Right lobe of liver (tissue), 6 donors: ENCODE measurements at places on chromosomes 12 and 14.
A peak's percentile ranks its signal among the peaks of the same experiment; 100 is the strongest.

- no peaks in the 10 kb centered on the region for H3K27me3 ChIP-seq
- no peak overlapping the region for H3K4me3 ChIP-seq
- H3K4me1 ChIP-seq, result no peaks in the 10 kb centered on the region
- DNase-seq, result no peak
These were observed 4.9 kb upstream of the NECAP1 start for GRCh38 chr12:8077207-8077606.

- H3K4me3 ChIP-seq, result no peak overlapping the region
- H3K4me1 ChIP-seq, result no peaks in the 10 kb centered on the region
- no peak overlapping the region for H3K27ac ChIP-seq
- no peaks in the 10 kb centered on the region for H3K27me3 ChIP-seq
These were observed 35.5 kb upstream of the MAX start for GRCh38 chr14:65137648-65138307.

DNA sequence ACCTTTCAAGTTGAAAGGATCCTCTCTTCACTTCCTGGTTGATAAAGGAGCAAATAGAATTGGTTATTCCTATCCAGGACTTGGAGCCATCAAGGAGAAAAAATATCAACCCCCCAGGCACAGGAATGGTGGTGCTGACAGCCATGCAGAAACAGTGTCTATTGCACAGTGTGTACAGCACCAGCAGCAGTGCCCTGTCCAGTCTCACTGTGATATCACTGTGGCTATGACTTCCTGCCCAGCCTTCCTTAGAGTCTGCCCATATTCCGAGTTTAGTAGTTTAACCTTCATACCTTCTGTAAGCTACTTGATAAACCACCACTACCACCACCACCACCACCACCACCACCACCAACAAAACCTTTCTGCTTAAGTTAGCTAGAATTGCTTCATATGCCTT, 45.1 kb upstream of the FERMT2 start:
- DNase-seq, result no peak
- H3K4me3 ChIP-seq, result no peak overlapping the region
- no peaks in the 10 kb centered on the region for H3K27me3 ChIP-seq
- no peaks in the 10 kb centered on the region for H3K36me3 ChIP-seq

- no peaks in the 10 kb centered on the region for H3K4me1 ChIP-seq
- no peaks in the 10 kb centered on the region for H3K36me3 ChIP-seq
- no peaks in the 10 kb centered on the region for H3K27me3 ChIP-seq
- H3K27ac ChIP-seq, result no peak overlapping the region
These were observed 63.5 kb downstream of the MED13L start for GRCh38 chr12:116213885-116214527.

- no peak overlapping the region for H3K4me3 ChIP-seq
- H3K4me1 ChIP-seq, result no peaks in the 10 kb centered on the region
- no peak for DNase-seq
- H3K27ac ChIP-seq, result no peak overlapping the region
- H3K27me3 ChIP-seq, result no peaks in the 10 kb centered on the region
- H3K36me3 ChIP-seq, result no peaks in the 10 kb centered on the region
These were observed 139.3 kb downstream of the TTC7B start for GRCh38 chr14:90676912-90677311.

DNA sequence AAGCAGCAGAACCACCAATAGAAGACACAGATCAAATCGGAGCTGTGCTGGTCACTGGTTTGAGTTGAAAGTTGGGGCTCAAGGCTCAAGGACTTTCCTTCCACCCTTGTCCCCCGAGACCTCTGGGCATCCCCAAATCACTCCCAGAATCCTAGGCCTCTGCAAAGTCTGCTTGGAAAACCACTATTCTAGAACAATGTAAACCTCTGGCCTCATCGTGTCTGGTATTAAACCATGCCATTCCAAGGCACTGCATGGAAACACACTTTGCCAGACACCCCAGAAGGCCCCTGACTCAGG, 288.0 kb downstream of the DPF3 start:
- no peaks in the 10 kb centered on the region for H3K36me3 ChIP-seq
- H3K27ac ChIP-seq, result no peak overlapping the region
- no peak overlapping the region for H3K4me3 ChIP-seq
- H3K27me3 ChIP-seq, result no peaks in the 10 kb centered on the region

GRCh38 chr12:9751204-9752144, 9.2 kb downstream of the CD69 start:
- H3K4me3 ChIP-seq, result no peak overlapping the region
- no peak for DNase-seq
- no peaks in the 10 kb centered on the region for H3K27me3 ChIP-seq
- H3K4me1 ChIP-seq, result no peaks in the 10 kb centered on the region

DNA sequence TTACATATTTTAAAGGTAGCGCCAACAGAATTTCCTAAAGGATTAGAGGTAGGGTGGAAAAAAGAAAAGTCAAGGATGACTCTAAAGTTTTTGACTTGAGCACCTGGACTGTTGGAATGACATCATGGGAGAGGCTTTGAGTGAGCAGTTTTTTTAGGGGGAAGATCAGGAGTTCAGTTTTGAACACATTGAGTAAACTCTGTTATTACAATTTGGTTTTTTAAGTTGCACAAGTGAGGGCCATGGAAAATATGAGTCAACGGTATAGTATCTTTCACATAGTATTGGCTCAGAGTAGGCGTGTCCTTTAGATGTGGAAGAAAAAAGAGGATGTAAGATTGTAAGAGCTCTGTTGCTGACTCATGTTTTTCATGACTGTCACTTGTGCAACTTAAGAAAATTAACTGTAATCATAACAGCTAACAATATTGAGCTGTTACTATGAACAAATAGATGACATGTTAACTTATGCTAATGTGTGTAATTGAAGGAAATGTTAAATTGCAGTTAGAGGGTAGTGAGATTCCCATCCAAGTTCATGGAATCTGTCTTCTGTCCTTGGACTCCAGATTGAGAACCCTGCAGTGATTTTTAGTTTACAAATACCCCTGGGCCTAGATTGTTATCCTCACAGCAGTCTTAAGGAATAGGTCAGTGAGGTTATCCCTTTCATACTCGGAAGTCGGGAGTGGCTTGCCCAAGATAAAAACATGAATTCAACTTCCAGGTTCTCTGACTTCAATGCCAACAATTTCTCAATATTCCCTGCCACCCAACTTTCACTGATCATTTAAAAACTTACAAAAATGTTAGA, 48.2 kb upstream of the ATP2B1 start:
- no peaks in the 10 kb centered on the region for H3K4me1 ChIP-seq
- no peaks in the 10 kb centered on the region for H3K36me3 ChIP-seq
- DNase-seq, result no peak
- H3K27me3 ChIP-seq, result no peaks in the 10 kb centered on the region

DNA sequence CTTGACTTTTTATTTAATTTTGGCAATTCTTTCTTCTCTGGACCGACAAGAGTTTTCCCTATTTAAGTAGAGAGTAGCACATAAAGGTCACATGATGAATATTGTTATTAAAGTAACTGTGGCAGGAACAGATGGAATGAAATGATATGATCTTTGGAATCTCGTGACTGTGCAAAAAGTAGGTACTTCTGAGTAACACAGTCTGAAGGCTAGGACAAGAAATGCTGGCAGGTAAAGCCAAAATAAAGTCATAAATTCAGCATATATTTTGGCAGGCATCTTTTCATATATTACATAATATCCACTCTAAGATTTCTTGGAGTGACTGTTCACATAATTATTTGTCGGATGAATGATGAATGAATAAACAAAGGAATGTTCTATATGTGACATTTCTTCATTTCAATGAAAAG, 121.4 kb downstream of the EFCAB11 start:
- H3K4me3 ChIP-seq, result no peak overlapping the region
- peaks cover 8% of the 10 kb centered on the region for H3K4me1 ChIP-seq
- H3K27ac ChIP-seq, result no peak overlapping the region

DNA sequence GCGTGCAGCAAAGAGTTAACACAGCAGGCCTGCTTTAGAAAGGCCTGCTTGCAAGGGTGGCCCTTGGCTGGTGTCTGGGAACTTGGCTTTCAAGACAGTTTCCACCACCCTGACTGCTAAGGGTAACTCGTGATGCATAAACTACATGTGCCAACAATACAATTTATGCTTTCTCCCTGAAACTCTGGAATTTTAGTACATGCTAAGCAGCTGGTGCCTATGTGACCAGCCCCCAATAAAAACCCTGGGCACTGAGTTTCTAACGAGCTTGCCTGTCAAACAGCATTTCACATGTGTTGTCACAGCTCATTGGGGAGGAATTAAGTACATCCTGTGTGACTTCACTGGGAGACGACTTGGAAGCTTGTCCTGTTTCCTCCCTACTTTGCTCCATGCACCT, 133.1 kb downstream of the SLC5A8 start:
- H3K36me3 ChIP-seq, result no peaks in the 10 kb centered on the region
- no peak for DNase-seq

GRCh38 chr14:55545779-55546178, 34.2 kb upstream of the KTN1 start:
- H3K4me3 ChIP-seq, result no peak overlapping the region
- no peak for DNase-seq
- H3K36me3 ChIP-seq, result no peaks in the 10 kb centered on the region
- H3K4me1 ChIP-seq, result no peaks in the 10 kb centered on the region

DNA sequence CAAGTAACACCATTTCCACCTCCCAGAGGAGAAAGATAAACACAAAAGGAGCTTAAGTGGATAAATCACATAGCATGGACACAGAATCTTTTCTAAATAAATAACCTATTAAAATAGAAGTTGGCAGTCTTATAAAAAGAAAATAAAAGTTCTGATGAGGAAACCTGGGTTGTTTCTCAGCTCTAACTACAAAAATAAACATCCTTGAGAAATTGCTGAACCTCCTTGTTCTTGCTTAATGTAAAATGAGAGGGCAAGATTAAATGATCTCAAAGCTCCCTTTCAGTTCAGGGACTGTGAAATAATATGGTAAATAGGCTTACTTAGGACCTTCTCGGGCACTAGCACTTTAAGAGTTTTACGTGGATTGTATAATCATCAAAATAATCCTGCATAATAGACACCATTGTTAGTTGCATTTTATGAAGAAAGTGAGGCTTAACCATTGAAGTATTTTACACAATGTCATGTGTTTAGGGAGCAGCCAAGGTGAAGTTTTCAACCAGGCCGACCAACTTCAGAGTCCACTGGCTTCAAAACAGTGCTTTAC, 214.0 kb upstream of the NOVA1 start:
- no peaks in the 10 kb centered on the region for H3K36me3 ChIP-seq
- H3K4me1 ChIP-seq, result no peaks in the 10 kb centered on the region
- no peak overlapping the region for H3K27ac ChIP-seq

GRCh38 chr14:62616668-62617067, 428.6 kb downstream of the KCNH5 start:
- H3K36me3 ChIP-seq, result no peaks in the 10 kb centered on the region
- H3K27ac ChIP-seq, result no peak overlapping the region
- DNase-seq, result no peak
- H3K4me1 ChIP-seq, result no peaks in the 10 kb centered on the region
- no peak overlapping the region for H3K4me3 ChIP-seq

DNA sequence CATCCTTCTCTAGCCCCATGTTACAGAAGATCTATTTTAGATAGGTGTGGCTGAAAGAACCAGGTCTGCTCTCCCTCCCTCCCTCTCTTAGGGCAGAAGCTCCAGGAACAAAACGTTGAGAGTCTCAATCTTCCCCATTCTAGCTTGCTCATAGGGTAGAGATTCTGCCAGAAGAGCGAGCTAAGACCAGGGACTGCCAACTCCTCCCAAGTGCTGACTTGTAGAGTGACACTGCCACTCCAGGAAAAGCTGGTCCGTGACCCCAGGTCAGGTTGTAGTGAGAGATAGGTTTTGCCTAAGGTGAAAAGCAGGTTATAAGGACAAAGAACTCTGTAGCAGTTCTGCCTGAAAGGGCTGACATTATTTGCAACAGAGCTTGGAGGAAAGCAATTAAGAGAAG, 73.4 kb downstream of the INSM2 start:
- H3K4me3 ChIP-seq, result no peak overlapping the region
- no peak overlapping the region for H3K27ac ChIP-seq
- no peaks in the 10 kb centered on the region for H3K27me3 ChIP-seq
- DNase-seq, result no peak
- no peaks in the 10 kb centered on the region for H3K4me1 ChIP-seq
- no peaks in the 10 kb centered on the region for H3K36me3 ChIP-seq

GRCh38 chr12:132761921-132762583, 420 bp upstream of the ANKLE2 start:
- no peaks in the 10 kb centered on the region for H3K27me3 ChIP-seq
- peak overlapping the region; percentile 88 for H3K27ac ChIP-seq
- DNase-seq, result peak; percentile 92

- no peaks in the 10 kb centered on the region for H3K36me3 ChIP-seq
- H3K4me1 ChIP-seq, result no peaks in the 10 kb centered on the region
- H3K27ac ChIP-seq, result no peak overlapping the region
- no peaks in the 10 kb centered on the region for H3K27me3 ChIP-seq
- no peak overlapping the region for H3K4me3 ChIP-seq
- no peak for DNase-seq
These were observed 265.6 kb upstream of the GARIN6 start for GRCh38 chr12:99381992-99382391.

DNA sequence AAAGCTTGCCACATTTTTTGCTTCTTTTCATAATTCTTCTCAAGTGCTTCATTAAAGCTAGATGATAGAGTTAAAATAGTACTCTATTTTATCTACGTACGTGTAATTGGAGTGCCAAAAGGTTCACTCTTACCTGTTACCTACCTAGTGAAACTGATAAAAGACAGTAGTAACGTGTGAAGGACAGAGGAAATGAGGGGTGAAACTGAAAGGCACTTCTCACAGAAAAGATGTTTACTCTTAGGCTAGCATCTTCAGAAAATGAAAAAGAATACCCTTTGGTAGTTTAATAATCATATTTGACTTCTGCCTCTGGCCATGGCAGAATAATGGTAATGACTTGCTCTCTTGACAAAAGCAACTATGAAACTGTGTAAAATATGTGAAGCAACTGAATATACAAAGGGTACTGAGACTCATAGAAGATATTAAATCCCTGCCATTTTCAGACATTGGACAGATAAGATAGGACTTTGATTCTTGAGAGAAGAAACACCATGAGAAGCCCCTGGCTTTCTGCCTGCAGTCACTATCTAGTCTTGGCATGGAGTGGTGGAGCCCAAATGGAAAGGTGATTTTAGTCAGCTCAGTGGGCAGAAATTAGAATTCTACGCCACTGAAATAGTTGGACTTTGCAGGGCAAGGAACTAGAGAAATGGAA, 6.3 kb upstream of the EVL start:
- H3K4me1 ChIP-seq, result no peaks in the 10 kb centered on the region
- no peak for DNase-seq
- no peaks in the 10 kb centered on the region for H3K36me3 ChIP-seq
- no peak overlapping the region for H3K27ac ChIP-seq

GRCh38 chr12:90940872-90941499, 14.0 kb downstream of the CCER1 start:
- no peaks in the 10 kb centered on the region for H3K36me3 ChIP-seq
- H3K4me3 ChIP-seq, result no peak overlapping the region
- H3K27me3 ChIP-seq, result no peaks in the 10 kb centered on the region
- no peaks in the 10 kb centered on the region for H3K4me1 ChIP-seq

DNA sequence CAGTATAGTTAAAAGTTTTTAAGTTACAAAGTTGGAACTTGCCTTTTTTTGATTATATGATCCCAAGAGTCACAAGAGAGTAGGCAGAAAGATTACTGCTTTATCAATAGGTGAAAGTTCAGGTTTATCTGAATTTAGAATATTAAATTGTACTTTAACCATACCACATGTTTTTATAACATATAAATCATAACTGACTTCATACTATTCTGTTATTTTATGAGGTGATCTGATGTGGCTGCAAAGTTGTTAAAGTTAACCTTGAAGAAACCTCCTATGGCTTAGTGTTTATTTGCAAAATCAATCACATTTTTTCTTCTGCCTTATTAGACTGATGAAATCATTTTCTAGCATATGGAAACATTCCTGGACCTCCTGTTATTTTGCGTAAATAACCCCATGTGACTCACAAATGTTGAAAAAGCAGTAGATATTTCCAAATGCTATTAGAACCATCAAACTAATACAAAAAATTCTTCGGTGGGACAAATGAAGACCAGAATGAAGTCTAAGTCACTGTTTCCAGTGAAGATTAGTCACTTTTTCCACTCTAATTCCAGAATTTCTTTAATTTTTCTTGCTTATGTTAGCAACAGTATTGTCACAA, 132.1 kb downstream of the RAD51B start:
- no peak overlapping the region for H3K27ac ChIP-seq
- no peaks in the 10 kb centered on the region for H3K4me1 ChIP-seq
- H3K36me3 ChIP-seq, result no peaks in the 10 kb centered on the region
